Activated naive CD4-positive, alpha-beta T cell (primary cell): ENCODE measurements at places on chromosomes 16 and 17.
A peak's percentile ranks its signal among the peaks of the same experiment; 100 is the strongest.

DNA sequence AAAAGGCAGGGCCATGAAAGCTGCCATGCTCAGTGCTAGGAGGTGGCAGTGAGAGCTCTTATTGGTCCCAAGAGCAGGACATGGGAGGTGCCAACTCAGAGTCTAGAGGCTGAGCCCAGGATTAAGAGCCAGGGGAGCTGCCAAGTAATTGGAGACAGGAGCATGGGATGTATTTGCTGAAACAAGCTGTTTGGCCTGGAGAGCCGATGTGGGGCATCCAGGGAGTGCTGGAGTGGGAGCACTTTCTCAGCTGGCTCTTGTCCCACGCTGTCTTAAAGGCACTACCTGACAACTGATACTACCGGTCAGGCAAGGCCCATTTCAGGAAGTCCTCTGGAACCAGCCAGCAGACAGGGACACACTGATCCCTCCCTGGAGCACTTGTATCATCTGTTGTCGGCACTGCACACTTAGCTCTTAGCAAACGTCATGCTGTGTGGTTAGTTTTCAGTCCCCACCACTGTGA lies 19.3 kb downstream of the ANKFN1 start:
- DNase-seq, result no peak

DNA sequence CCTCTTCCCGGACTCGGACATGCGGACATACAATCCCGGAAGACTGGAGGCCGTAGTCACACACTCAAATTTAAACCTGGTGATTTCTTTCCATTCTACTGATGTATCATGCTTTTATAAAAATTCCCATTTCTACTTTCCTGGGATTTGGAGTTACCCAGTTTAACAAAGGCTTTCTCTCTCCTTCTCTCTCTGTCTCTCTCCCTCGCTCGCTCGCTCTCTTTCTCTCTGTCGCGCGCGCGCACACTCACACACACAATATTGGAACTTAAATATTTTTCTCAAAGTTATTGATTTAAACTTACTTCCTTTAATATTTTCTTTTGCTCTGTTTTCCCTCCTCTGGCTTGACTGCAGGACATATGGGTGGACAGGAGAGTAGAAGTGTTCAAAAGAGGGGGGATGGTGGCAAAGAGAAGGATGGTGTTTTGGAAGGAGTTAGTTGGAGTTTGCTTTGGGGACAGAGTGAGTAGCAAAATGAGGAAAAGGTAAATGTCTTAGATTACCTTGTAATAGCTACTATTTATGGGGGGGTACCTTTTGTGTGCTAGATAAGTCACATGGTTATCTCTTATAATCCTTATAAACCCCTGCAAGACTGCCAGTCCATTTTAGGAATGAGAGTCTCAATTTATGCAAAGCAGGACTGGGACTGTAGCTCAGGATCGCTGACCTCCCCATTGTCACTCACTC lies 878 bp upstream of the TRIM25 start:
- no peak for DNase-seq

GRCh38 chr16:47990676-47991075 lies 165.1 kb downstream of the ABCC12 start:
- no peak for DNase-seq

- no peak for DNase-seq
Observed at GRCh38 chr16:75109732-75110243, 6.8 kb downstream of the LDHD start.

DNA sequence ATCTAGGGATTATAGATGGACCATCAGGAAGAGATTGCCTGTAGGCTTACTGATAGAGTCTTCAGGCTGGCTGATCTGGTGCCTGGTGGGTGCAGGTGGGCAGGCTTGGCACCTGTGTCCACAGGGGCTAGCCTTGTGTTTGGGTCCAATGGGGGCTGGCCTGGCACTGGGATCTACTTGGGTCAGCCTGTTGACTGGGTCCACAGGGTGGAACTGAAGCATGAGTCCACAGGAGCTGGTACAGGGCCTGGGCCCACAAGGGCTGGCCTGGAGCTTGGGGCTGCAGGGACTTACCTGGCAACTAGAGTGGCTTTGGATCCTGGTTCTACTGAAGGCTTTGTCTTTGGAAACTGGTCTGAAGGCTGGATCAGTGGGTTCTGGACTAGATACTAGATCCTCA lies 1217.7 kb downstream of the CDH11 start:
- no peak for DNase-seq

GRCh38 chr17:78276098-78276887 lies 44.9 kb downstream of the TMEM235 start:
- DNase-seq, result peak; percentile 26

- DNase-seq, result no peak
Observed at GRCh38 chr16:60731329-60732050, 1304.7 kb downstream of the CDH8 start.

- DNase-seq, result no peak
Observed at GRCh38 chr16:68369697-68370580, 59.1 kb downstream of the PRMT7 start.

DNA sequence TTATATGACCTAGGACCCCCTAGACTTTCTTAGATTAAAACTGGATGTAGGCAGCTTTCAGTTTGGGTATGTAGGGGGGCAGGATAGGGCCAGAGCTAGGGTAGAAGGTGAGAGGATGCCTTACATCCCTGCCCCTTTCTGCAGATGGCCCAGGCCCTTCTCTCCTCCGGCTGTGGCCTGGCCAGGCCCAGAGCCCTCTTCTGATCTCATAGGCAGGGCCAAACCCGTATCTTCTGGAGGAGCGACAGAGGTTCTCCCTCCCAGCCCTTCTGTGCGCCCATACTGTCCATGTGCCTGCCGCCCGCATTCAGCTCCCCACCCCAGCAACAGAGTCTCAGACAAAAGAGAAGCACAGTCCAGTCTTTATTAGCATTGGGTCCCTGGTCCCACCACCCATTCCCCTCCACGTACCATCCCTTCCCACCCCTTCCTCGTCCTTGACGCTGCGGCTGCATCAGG lies 2.0 kb upstream of the TSPOAP1 start:
- DNase-seq, result no peak

DNA sequence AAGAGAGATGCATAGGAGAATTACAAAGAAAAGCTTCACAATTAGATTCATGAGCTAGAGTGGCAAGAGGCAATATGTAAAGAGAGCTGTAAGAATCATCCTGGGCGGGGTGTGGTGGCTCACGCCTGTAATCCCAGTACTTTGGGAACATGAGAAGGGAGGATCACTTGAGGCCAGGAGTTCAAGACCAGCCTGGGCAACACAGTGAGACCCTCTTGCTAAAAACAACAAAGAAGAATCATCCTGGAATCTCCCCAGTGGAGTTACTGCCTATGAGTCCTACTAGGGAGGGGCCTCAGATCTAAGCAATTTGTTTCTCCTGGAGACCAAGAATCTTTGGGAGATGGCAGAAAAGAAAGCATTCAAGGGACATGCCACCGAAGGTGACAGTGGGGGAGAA lies 119.1 kb downstream of the HIC1 start:
- no peak for DNase-seq

DNA sequence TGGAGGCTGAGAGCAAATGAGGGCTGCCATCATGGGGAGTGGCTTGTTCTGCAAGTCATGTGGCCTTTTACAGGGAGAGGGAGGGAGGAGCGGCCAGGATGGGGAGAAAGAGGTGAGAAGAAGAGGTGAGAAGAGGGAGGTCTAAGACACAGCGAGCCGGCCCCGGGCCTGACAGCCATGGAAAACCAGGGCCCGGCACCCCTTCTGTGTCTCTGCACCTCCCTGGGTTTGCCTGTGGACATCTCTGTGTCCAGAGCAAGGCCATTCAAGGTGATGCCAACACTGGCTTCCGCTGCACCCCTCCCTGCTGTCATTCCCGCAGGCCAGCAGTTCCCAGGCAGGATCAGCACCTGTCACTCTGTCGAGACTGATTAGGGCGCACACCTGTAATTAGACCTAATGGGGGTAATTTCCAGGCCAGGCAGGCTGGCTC lies 75.6 kb downstream of the MGAT5B start:
- DNase-seq, result no peak

GRCh38 chr17:5211458-5211857 lies 19.8 kb upstream of the ZNF594 start:
- DNase-seq, result no peak

- DNase-seq, result no peak
Observed at GRCh38 chr17:70072546-70073309, 2.3 kb upstream of the KCNJ16 start.

DNA sequence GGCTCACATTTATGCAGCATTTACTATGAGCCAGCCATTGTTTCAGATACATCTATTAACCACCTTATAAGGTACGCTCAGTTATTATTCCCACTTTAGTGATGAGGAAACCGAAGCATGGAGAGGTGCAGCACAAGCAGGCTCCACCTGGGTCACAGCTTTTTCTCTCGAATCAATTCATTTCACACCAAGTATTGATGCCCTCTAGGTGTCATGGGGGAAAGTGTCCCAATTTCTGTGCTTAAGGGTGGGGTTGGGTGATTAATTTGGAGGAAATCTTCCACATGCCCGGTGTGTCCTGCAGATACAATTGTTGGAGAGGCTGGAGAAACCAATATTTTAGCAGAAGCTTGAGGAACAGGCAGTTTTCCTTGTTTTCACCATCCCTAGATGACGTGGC lies 62.7 kb upstream of the DNAJA2 start:
- no peak for DNase-seq

- no peak for DNase-seq
Observed at GRCh38 chr16:68382296-68382718, 66.0 kb downstream of the SMPD3 start.

GRCh38 chr17:1179112-1179817 lies 516 bp downstream of the ABR start:
- DNase-seq, result no peak

GRCh38 chr17:43010667-43011308 lies 4.2 kb downstream of the IFI35 start:
- no peak for DNase-seq

GRCh38 chr16:74487634-74488495 lies 66.6 kb upstream of the CLEC18B start:
- no peak for DNase-seq

DNA sequence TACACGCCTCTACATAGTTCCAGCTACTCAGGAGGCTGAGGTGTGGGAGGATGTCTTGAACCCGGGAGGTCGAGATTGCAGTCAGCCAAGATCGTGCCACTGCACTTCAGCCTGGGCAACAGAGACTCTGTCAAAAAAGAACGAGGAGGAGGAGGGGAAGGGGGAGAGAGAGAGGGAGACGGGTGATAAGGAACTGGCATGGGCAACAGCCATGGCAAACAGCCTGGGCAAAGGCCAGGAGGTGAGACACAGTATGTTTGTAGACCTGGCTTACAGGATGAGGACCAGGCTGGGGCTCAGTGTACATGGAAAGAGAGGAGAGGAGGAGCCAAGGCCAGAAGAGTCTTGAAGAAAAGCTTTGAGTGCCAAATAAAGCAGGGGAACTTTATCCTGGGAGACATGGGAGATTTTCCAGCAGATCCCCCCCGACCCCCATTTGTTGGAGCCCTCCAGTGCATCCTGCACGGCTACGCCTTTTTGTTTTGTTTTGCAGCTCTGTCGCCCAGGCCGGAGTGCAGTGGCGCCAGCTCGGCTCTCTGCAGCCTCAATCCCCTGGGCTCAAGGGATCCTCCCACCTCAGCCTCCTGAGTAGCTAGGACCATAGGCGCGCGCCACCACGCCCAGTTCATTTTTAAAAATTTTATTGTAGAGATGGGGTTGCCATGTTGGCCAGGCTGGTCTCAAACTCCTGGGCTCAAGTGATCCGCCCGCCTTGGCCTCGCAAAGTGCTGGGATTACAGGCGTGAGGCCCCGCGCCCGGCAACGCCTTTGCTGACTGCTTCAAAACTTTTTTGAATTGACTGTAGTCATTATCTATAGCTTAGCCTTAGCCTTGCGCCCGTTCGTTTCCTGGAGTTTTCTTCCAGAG lies 1.3 kb upstream of the ALKBH5 start:
- no peak for DNase-seq

DNA sequence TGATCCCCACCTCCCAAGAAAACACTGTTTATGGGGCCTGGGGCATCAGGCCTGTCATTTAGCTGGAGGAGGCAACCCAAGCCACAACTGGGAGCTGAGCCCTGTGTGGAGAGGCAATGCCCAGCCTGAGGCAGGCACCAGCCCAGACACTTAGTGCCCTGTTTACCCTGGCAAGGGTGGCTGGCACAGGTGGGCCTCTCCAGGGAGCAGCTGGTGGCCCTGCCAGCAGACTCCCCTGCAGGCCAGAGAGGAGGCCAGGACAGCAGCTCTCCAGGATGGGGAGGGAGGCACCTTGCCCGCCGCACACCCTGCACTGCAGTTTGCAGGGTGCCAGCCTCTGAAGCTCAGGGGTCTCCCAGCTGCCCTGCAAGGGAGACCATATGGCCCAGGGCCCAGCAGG lies 9.1 kb upstream of the TMEM92 start:
- DNase-seq, result no peak

- DNase-seq, result no peak
Observed at GRCh38 chr17:38558728-38559050, 47.1 kb downstream of the SRCIN1 start.

DNA sequence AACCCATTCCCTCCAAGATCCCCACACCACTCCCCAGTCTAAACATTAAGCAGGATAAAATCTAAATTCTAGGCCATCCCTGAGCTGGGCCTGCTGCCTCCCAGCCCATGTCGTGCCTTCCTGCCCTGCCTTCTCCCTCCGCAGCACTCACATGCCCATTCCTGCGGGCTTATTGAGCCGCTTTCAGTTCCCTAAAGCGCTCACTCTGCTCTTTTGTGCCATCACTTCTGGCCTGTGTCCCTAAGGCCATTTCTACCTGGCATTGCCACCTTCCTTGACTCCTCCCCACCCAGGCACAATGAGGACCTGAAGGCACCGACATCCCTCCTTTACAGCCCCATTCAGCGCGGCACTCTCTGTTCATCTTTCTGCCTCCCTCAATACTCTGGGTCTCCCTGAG lies 13.0 kb upstream of the RAB5C start:
- DNase-seq, result no peak

DNA sequence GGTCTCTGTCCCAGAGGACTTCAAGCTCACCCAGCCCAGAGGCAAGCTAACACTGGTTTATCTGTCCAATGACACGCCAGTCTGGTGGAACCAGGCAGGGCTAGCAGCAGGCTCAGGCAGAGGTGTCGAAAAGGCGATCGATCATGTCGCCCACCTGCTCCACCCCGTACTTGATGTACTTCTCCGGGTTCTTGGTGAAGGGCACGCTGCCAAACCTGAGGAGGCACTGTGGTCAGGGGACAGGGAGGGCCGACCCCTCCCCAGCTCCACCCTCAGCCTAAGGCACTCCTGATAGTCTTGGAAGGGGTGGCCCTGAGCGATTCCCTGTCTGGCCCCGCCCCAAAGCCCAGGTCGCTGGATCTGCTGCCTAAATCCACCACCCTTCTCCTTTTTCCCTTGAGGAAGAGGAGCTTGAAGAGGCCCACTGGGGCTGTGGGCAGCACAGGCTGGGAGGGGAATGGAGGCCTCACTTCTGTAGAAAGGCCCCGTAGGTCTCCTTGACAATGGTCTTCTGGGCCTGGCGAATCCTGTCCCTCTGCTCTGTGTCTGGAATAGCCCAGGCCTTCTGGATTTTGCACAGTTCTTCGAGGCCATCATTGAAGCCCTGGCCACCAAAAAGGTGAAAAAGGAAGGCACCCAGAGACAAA lies 4.7 kb downstream of the ZACN start:
- DNase-seq, result no peak

- DNase-seq, result no peak
Observed at GRCh38 chr16:19419698-19420075, 2.0 kb downstream of the TMC5 start.

- no peak for DNase-seq
Observed at GRCh38 chr17:80850817-80851216, 140.8 kb upstream of the CHMP6 start.

GRCh38 chr16:49455181-49455990 lies 81.8 kb downstream of the C16orf78 start:
- DNase-seq, result no peak

GRCh38 chr16:86396901-86397311 lies 113.4 kb upstream of the FOXF1 start:
- DNase-seq, result no peak

GRCh38 chr16:471353-472198 lies 46.1 kb downstream of the RAB11FIP3 start:
- DNase-seq, result no peak
